ENCODE measurements at places on chromosomes 6 and 20. TPM values are rescaled to one million over a fixed set of nuclear protein-coding genes. Genes with fewer than 3 reads are reported as not detected.

OXT gene
- polyA plus RNA-seq: 0.45 TPM

LBP gene
- not detected for polyA plus RNA-seq

HSPA12B gene
- 3.0 TPM for polyA plus RNA-seq

OR2J3 gene
- polyA plus RNA-seq: not detected

SRPK1 gene
- polyA plus RNA-seq: 10.7 TPM

UNC5CL gene
- polyA plus RNA-seq: 4.4 TPM

CST7 gene
- polyA plus RNA-seq: 2.5 TPM

GNMT gene
- 73.2 TPM for polyA plus RNA-seq

BTN1A1 gene
- polyA plus RNA-seq: not detected

MYH7B gene
- 0.60 TPM for polyA plus RNA-seq

HIVEP2 gene
- 2.9 TPM for polyA plus RNA-seq

GPR31 gene
- not detected for polyA plus RNA-seq

PLG gene
- polyA plus RNA-seq: not detected

SLC52A3 gene
- 0.46 TPM for polyA plus RNA-seq

NDUFAF5 gene
- polyA plus RNA-seq: 28.3 TPM

FOXQ1 gene
- 11.7 TPM for polyA plus RNA-seq

KIF13A gene
- polyA plus RNA-seq: 11.1 TPM

EGFL8 gene
- polyA plus RNA-seq: 16.6 TPM

GJA10 gene
- polyA plus RNA-seq: not detected

PMEPA1 gene
- 5.3 TPM for polyA plus RNA-seq

OR12D3 gene
- polyA plus RNA-seq: not detected

SNX21 gene
- 23.5 TPM for polyA plus RNA-seq
